ENCODE measurements at places on chromosomes 7 and 10.

DNA sequence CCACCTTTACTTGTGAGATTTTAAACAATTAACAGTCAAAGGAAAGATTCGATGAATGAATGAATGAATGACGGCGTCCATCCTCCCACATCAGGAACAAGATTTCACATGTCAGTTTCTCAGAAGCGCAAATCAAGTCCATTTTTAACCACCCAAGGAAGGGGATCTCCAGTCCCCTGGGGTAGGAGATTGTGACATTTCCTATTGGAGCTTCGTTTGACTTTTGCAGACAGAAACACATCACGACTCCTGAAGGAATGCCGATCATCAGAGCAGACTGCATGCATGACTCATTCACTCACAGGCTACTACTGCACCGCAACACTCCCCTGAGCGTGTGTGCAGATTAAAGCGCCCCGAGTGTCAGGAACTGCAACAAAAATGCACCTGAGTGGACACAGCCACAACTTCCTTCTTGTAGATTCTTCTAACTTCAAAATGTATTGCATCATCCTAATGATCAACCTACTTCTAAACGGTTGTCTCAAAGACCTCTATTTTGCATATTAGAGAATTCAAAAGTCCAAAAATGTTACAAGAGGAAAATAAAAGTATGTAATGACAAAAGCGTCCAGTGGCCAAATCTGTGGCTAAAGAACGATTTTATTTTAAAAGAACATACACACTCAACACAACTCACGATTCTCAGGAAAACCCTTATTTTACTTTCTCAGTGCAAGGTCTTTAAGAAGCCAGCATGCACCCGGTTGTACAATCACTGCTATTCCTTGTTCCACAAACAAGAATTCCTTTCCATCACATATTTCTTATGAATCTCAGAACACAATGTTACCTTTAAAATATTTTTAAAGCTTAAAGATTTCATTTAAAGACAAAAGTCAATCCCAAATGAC, 172.6 kb downstream of the FAM107B start:
- no peak for DNase-seq

- DNase-seq: no peak
Observed at GRCh38 chr7:42878303-42878702, 33.6 kb downstream of the C7orf25 start.

- no peak for DNase-seq
Observed at GRCh38 chr7:106476751-106477150, 184.2 kb downstream of the CCDC71L start.

DNA sequence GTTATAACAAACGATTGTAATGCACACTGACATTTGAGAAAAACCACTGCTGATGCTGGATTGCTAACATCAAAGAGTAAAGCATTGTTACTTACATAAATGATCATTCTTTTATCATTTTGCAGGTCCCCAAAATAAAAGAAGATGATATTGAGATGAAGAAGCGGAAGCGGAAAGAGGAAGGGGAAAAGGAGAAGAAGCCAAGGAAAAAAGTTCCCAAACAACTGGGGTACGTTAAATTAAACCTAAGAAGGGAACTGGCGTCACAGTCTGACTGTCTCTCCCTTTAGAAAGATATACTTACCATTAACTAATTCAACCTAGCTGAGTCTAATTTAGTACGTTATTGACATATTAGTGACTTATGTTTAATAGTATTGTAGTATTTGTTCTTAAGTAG, 28.1 kb downstream of the UBN2 start:
- DNase-seq: no peak

GRCh38 chr10:34702093-34702937, 112.8 kb downstream of the PARD3 start:
- no peak for DNase-seq

GRCh38 chr10:21776883-21777282, 226.6 kb downstream of the DNAJC1 start:
- DNase-seq: no peak

GRCh38 chr7:115327326-115327725, 405.4 kb downstream of the MDFIC start:
- no peak for DNase-seq

DNA sequence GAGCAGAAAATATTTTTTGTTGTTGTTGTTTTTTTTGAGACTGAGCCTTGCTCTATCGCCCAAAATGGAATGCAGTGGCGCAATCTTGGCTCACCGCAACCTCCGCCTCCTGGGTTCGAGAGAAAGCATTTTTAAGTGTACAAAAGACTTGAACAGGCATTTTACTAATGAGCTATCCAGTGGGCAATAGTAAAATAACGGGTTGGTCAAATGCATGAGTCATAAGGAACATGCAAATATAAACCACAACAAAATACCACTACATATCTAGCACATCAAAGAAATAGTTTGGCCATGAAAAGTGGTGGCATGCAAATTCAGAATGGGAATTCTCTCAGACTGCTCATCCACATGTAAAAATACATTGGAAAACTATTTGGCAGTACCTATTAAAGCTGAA, 71.7 kb upstream of the TMEM106B start:
- no peak for DNase-seq

DNA sequence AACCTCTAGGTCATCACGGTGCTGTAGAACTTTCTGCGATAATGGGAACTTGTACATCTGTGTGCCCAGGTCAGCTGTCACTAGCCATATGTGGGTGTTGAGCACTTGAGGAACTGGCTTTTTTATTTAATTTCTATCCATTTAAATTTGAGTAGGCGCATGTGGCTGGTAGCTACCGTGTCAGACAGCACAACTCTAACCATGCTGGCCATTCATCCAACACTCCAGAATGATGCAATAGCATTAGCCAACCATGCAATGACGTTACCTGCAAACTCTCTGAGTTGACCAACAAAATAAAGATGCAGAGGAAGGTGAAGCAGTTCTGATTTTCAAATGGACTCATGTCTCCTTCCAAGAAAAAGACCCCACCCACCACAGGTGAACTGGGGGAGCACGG, 24.4 kb upstream of the CHST15 start:
- no peak for DNase-seq

- DNase-seq: no peak
Observed at GRCh38 chr10:114367351-114368056, 36.8 kb downstream of the AFAP1L2 start.

DNA sequence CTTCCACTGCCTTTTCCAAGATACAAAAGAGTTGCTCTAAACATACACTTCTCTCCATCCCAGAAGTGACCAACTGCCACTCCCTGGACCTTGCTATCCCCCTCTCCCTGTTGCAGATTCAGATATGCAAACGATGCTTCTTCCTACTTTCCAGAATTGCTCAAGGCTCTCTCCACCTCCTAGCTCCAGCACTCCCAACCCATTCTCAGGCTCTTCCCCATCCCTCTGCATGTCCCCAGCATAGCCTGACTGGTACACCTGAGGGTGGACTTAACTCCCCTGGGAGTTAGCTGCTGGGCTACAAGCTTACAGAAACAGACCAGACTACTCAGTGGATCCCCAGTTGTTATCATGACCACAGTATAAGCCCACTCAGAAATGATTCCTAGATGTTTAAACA, 27.6 kb downstream of the MKRN1 start:
- DNase-seq: no peak

GRCh38 chr7:6401536-6401935, 46.2 kb downstream of the DAGLB start:
- no peak for DNase-seq

GRCh38 chr10:12214093-12214492, 18.1 kb downstream of the CDC123 start:
- no peak for DNase-seq

DNA sequence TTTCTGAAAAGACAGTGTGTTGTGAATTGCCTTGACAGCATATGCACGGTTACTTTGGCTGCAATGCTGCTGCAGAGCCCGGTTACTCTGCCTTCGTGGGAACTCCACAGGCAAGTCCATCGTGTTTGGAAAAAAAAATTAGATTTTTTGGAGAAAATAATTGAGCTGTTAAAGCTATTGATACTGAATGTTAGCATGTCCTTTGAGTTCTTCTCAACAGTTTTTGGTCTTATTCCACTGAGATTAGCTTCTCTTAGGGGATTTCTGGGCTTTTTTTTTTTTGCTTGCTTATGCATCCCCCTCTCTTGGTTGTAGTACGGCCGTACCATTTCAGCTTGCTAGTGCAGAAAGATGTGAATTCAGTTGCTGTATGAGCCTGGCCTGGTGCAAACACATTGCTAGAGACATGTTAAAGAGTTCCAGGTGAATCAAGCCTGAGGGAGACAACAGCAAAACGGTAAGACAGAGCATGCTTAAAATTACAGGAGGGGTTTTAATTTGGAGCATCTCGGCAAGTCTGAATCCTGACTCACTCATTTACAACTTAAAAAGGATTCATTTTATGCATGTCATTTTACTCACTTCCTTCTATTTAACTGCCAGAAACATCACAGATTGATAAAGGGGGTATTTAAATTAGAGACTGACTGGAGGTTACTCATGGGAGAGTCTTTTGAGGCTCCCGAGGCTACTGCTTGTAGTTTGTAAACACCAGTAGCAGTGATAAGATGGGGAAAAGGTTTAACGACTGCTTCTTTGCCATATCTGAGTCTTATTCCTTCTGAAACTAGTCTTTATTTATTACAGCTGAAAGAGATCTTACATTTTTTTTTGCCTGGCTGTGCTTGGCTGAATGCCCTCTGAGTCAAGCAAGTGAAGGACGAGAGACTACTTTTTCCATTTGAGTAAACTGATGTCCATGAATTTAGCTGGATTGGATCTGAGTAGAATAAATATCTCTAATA, 113.7 kb downstream of the CDK14 start:
- DNase-seq: peak; percentile 31

DNA sequence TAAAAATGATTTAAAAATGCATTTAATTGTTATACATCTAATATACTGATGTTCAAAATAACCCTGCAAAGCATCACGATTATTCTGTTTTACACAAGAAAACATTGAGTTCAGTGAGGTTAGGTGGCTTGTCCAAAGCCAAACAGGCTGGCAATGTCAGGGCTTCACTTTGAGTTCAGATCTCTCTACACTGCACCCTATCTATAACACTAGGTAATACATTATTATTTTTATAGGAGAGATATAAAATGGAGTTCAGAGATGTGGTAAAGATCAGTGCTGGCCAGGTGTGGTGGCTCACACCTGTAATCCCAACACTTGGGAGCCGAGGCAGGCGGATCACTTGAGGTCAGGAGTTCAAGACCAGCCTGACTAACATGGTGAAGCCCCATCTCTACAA, 165.9 kb upstream of the MYO3A start:
- DNase-seq: no peak

- no peak for DNase-seq
Observed at GRCh38 chr10:93695740-93696139, 6.7 kb downstream of the FRA10AC1 start.

- no peak for DNase-seq
Observed at GRCh38 chr7:37342688-37343471, 105.8 kb downstream of the ELMO1 start.

- peak; percentile 59 for DNase-seq
Observed at GRCh38 chr10:122980209-122981065, at the start of gene PSTK. PSTK (plus strand) TSS chr10:122980401; CDS start chr10:122980480, 79 bp downstream.

- DNase-seq: no peak
Observed at GRCh38 chr7:26937306-26937705, 72.9 kb upstream of the SKAP2 start.

DNA sequence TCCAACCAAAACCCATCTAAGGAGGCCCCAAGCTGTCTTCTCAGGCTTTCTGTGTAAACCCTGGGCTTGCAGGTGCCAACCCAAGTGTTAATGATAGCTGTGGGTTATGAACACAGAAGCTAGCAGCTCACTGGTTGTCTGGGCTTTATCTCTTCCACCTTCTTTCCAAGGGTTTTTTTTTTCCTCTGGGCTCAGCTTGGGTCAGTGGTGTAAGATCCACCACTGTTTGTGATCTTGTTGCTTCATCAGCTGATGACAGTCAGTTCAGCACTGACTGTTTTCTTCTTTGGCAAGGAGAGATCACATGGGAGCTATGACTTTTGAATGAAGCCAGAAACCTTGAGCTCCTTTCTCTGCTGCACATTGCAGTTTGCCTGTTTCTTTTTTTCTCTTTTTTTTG, 4.6 kb downstream of the GTPBP4 start:
- no peak for DNase-seq

- DNase-seq: no peak
Observed at GRCh38 chr10:112286837-112287818, 3.9 kb downstream of the TECTB start.
